Adrenal gland (tissue), 19 donors: ENCODE measurements at places on chromosomes 12 and 14. TPM values are rescaled to one million over a fixed set of nuclear protein-coding genes. Genes with fewer than 3 reads are reported as not detected.

The ANKRD33 gene
- polyA plus RNA-seq: 0.24 TPM

The TGM1 gene
- polyA plus RNA-seq: 2.7 TPM

DNA sequence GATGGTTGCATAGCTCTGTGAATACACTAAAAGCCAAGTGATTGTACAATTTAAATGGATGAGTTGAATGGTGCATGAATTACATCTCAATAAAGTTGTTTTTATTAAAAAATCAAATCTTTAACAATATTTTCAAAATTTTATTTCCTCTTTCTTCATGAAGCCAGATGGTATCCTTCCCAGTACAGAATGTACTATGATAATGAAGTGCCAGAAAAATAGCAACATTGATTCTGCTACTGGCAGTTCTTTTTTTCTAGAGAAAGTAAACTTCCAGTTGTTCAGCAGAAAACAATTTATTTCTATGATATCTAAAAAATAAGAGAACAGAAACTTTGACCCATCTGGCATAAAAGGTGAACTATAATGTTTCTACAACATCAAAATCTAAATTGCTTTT is 61.5 kb downstream of the SLC2A13 start:
- H3K27ac ChIP-seq: no peak overlapping the region
- H3K36me3 ChIP-seq: no peaks in the 10 kb centered on the region
- no peak overlapping the region for H3K4me3 ChIP-seq
- H3K27me3 ChIP-seq: no peaks in the 10 kb centered on the region
- peaks cover 13% of the 10 kb centered on the region for H3K4me1 ChIP-seq

DNA sequence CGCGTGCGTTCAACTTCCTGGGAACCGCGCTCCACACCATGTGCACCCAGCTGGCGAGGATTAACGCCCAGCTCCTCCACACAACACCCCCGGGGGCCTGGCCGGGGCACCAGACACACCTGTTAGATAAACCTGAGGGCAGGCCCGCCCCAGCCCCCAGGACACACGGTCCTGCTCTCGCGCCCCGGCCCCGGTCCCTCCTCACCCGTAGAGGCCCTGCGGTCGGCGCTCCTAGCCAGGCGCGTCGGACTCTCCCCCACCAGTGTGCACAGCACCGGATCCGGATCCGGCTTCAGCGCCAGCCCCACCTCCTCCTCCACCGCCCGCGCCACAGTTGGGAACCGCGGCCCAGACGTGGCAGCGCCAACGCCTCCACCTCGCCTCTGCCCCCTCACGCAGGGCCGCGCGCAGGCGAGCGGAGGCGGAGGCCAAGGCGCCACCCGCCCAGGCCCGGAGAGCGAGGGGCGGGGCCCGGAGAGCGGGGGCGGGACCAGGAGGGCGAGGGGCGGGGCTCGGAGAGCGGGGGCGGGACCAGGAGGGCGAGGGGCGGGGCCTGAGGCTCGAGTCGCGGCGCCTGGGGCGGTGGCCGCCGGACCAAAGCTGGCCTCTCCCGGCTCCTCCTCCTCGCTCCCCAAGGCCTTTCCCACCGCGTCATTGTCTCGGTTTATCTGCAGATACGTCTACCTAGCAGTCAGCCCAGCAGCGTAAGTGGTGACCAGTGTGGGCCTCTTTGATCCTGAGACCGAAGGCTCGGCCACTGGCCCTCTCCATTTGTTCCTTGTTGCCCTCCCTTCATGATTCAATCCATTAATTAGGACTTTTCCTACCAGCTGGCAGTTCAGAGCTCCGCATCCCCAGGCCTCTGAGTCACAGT is at the start of gene GNPNAT1:
GNPNAT1 (minus strand) TSS at position 385 of the 874 bp plus-strand sequence. CDS start 6,957 bp downstream, outside the sequence.
- H3K4me3 ChIP-seq: peak within 1 kb of the TSS; percentile 70
- peak within 1 kb of the TSS; percentile 93 for H3K27ac ChIP-seq
- DNase-seq: peak; percentile 90
- peaks cover 9% of the 10 kb centered on the region for H3K4me1 ChIP-seq

DNA sequence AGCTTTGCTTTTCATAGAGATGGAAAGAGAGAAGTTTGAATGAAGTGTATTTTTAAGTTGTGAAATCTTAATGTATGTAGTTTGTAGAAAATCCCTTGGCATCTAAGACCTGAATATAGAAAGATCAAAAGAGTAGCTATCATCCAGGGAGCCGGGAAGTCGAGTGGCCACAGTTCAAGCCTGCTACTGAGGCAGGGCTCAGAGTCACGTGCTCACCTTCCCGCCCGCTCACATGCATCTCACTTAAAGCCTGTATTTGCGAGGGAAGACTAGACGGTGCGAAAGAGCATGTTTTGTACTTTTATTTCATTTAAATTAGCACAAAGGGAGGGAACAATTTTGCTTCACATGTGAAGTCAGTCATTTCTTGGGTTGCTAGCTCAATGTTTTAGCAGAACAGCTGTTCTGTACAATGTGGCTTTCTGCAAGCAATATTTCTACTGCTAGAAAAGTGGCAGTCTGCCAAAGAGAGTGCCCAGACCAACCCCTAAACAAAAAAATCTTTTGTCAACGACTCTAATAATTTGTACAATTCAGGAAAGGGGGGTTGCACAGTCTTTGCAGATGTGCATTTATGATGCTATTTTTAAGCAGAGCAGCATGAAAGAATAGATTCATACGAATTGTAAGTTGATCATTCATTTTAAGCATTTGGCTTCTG is 290.7 kb downstream of the NPAS3 start:
- H3K36me3 ChIP-seq: no peaks in the 10 kb centered on the region
- no peak overlapping the region for H3K4me3 ChIP-seq
- no peaks in the 10 kb centered on the region for H3K27me3 ChIP-seq
- no peaks in the 10 kb centered on the region for H3K4me1 ChIP-seq

DNA sequence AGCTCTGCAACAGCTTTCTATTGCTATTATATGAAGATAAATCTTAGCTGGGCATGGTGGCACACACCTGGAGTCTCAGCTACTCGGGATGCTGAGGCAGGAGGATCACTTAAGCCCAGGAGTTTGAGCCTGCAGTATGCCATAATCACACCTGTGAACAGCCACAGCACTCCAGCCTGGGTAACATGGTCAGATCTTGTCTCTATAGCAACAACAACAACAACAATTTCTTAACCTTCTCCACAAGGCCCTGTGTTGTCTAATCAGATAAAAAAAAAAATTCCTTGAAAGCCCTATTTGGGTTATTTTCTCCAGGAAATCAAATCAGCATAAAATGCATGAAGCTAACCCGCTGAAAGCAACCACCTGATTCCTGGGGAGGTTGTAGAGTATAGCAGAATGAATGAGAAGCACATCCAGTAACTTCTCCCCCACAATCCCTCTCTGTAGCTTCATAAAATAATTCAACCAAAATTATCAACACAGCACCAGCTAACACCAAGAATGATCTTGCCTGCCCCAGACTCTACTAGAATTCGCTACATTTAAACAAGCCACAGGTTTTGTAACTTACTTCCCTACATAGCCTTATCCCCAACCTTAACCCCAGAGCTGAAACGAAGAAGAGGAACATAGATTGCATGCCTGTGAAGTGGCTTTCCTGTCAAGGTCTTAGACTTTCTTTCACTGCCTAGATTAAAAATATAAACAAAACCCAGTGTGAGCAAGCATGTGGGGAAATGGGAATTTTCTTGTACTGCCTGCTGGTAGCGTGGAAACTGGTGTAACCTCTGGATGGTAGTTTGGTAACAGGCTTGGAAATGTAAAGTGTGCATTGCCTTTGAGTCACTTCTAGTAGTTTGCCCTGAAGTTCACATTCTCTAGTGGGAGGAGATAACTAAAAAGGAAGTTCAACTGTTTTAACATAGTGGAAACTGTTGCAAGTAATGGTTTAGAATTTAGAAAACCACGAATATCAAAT is 6.0 kb upstream of the STK38L start:
- no peak overlapping the region for H3K4me3 ChIP-seq
- no peaks in the 10 kb centered on the region for H3K36me3 ChIP-seq
- DNase-seq: no peak
- peak overlapping the region; percentile 48 for H3K27ac ChIP-seq
- H3K27me3 ChIP-seq: no peaks in the 10 kb centered on the region
- no peaks in the 10 kb centered on the region for H3K4me1 ChIP-seq
